ENCODE measurements at places on chromosomes 6 and 20.
A peak's percentile ranks its signal among the peaks of the same experiment; 100 is the strongest.

DNA sequence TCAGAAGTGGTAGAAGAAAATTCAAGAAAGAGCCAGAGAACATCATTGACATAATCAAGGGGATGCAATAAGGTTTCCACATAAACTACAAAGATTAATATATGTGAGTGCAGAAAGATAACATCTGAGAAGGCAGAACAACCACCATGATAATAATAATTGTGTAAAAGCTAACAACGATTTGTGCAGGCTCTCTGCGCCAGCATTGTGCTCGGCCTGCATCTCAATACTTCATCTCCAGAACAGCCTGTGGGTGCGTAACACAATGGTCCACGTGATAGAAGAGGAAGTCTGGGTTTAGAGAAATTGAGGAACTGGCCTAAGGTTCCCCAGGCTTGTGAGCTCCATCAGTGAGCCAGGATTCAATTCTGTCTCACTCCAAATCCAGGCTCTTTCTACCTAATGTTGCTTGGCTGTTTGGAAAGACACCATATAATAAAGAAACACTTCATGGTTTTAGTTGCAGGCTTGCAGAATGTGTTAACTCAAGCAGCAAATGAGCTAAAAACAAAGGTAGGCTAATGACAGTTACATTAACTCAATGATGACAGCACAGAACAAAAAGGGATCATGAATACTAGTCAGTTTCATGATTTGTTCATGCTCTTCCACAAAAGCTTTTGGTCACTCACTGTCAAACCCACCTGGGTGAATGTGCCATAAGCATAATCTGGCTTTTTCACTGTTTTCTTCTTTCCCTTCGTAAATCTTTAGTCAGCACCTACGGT is 71.2 kb downstream of the LY86 start:
- no peak for DNase-seq
- H3K4me1 ChIP-seq, result no peaks in the 10 kb centered on the region
- H3K27me3 ChIP-seq, result no peaks in the 10 kb centered on the region
- no peaks in the 10 kb centered on the region for H3K36me3 ChIP-seq
- no peak overlapping the region for H3K27ac ChIP-seq

DNA sequence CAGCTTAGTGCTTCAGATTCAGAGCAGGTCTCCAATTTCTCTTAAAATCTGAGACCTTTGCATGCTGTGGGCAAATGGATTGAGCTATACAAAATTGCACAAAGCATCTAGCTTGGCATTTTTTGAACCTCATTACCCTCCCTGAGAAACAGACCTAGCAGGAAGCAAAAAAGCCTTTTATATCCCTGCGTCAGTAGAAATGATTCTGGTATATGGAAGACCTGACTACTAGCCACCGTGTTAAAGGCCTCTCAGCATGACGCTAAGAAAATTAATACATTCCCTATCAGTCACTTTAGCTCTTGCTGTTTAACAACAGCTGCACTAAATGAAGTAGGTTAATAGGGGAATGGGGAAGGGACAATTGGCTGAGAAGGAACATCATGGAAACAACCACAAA is 110.7 kb upstream of the SMLR1 start:
- H3K27ac ChIP-seq, result no peak overlapping the region
- DNase-seq, result no peak
- no peaks in the 10 kb centered on the region for H3K27me3 ChIP-seq

DNA sequence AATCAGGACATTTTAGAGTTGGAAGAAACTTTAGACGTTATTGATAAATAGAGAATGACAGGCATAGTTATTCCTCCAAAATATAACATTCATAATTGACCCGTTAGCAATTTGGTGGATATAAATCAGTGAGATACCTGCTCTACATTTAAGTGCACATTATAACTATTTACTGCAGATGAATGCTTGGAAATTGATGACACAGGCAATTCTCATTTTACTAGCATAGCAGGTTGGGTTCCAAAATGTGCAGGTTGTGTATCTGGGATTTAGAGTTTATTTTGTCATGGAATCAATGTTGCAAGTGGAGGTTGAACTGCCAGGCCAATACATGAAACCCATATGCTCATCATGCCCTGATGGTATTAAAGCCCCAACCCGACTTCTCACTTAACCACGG is 44.4 kb upstream of the PROKR2 start:
- no peak for DNase-seq
- H3K27me3 ChIP-seq, result no peaks in the 10 kb centered on the region
- H3K4me3 ChIP-seq, result no peak overlapping the region

DNA sequence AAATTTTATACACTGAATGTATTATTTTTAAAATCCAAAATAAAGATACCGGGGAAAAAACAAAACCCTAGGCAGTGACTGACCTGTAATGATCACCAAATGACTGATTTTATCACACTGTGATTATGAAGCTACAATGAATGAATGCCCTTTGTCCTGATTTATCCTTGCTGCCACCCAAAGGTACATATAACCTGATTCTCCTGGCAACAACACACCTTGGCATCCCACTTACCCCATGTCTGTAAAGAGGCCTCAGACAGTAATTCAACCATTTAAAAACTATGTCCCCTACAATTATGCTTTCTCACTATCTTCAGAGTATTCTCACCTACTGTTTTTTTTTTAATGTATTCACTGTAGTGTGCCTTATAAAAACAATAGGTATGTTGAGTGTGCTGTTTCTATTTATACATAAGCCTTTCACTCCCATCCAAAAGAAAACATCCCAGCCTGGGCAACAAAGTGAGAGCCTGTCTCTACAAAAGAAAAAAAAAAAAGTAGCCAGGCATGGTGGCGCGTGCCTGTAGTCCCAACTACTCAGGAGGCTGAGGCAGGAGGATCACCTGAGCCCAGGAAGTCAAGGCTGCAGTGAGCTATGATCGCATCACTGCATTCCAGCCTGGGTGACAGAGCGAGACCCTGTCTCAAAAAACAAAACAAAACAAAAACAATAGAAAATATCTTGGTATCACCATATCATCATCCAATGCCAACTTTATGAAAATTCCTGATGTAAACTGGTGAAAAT is 21.7 kb downstream of the B4GALT5 start:
- H3K27me3 ChIP-seq, result no peaks in the 10 kb centered on the region
- peaks cover 12% of the 10 kb centered on the region for H3K4me1 ChIP-seq
- no peak for DNase-seq
- no peak overlapping the region for H3K4me3 ChIP-seq
- no peak overlapping the region for H3K27ac ChIP-seq

- peak overlapping the region; percentile 96 for H3K4me3 ChIP-seq
- peaks cover 23% of the 10 kb centered on the region for H3K27me3 ChIP-seq
- H3K4me1 ChIP-seq, result peaks cover 3% of the 10 kb centered on the region
- no peaks in the 10 kb centered on the region for H3K36me3 ChIP-seq
- DNase-seq, result peak; percentile 28
- H3K27ac ChIP-seq, result peak overlapping the region; percentile 91
Observed at GRCh38 chr6:42051268-42051653, 937 bp downstream of the TAF8 start.

- H3K27me3 ChIP-seq, result peaks cover 19% of the 10 kb centered on the region
- no peaks in the 10 kb centered on the region for H3K36me3 ChIP-seq
- H3K4me1 ChIP-seq, result peaks cover 3% of the 10 kb centered on the region
- peak overlapping the region; percentile 39 for H3K4me3 ChIP-seq
Observed at GRCh38 chr20:62860924-62861691, 514 bp downstream of the TCFL5 start.
